ENCODE measurements at places on chromosomes 4 and X. TPM values are rescaled to one million over a fixed set of nuclear protein-coding genes. Genes with fewer than 3 reads are reported as not detected.

LINC00632 gene
- total RNA-seq, result 1.6 TPM

GRIA2 gene
- total RNA-seq, result not detected

SPIN2B gene
- total RNA-seq, result 19.7 TPM

DNA sequence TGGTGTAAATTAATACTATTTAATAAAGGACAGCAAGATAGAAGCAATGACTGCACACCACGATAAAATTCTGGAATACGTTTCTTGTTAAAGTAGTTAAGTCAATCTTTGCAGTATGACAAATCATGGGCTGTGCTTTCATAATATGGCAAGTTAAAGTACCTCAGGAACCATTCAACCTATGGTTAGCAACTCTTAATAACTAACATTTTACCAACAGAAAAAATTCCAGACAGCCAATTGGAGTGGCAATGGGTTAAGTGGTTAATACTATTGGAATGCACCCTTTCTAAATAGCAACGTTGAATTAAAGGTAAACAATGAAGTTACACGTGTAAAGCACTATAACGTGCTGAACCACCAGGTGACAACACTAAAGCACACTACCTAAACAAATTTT, 72.4 kb upstream of the ZCCHC13 start:
- no peaks in the 10 kb centered on the region for H3K27me3 ChIP-seq
- no peak overlapping the region for H3K27ac ChIP-seq
- no peaks in the 10 kb centered on the region for H3K36me3 ChIP-seq
- DNase-seq, result no peak

DNA sequence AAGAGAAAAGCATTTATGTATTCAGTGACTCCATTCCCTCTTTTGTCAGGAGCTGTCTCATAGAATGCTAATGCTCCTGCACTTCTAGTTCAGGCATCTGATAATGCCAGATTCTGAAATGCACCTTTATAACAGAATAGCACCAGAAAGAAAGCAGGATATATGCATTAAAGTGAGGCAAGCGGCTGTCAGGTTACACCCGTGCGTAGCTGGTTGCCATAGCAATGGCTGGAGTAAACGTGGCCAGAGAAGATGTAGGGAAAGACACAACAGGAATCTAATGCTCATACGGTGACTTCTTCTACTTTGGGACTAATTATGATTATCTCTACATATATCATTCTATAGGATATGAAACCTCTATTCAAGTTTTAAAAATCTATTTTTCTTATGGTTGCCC, 5.9 kb downstream of the EMCN start:
- DNase-seq, result no peak
- H3K27ac ChIP-seq, result no peak overlapping the region
- H3K4me1 ChIP-seq, result no peaks in the 10 kb centered on the region
- no peaks in the 10 kb centered on the region for H3K27me3 ChIP-seq

- H3K27me3 ChIP-seq, result no peaks in the 10 kb centered on the region
- DNase-seq, result no peak
- no peak overlapping the region for H3K4me3 ChIP-seq
- H3K4me1 ChIP-seq, result no peaks in the 10 kb centered on the region
- no peak overlapping the region for H3K27ac ChIP-seq
- H3K36me3 ChIP-seq, result no peaks in the 10 kb centered on the region
Observed at GRCh38 chrX:134525086-134525792, 65.3 kb downstream of the HPRT1 start.

GRCh38 chrX:69285401-69285877, 120.2 kb upstream of the PJA1 start:
- no peaks in the 10 kb centered on the region for H3K4me1 ChIP-seq
- no peaks in the 10 kb centered on the region for H3K36me3 ChIP-seq
- H3K27ac ChIP-seq, result no peak overlapping the region

- H3K27me3 ChIP-seq, result no peaks in the 10 kb centered on the region
- no peaks in the 10 kb centered on the region for H3K4me1 ChIP-seq
- no peak for DNase-seq
- no peaks in the 10 kb centered on the region for H3K36me3 ChIP-seq
Observed at GRCh38 chrX:136214551-136214950, 36.6 kb downstream of the MAP7D3 start.

DNA sequence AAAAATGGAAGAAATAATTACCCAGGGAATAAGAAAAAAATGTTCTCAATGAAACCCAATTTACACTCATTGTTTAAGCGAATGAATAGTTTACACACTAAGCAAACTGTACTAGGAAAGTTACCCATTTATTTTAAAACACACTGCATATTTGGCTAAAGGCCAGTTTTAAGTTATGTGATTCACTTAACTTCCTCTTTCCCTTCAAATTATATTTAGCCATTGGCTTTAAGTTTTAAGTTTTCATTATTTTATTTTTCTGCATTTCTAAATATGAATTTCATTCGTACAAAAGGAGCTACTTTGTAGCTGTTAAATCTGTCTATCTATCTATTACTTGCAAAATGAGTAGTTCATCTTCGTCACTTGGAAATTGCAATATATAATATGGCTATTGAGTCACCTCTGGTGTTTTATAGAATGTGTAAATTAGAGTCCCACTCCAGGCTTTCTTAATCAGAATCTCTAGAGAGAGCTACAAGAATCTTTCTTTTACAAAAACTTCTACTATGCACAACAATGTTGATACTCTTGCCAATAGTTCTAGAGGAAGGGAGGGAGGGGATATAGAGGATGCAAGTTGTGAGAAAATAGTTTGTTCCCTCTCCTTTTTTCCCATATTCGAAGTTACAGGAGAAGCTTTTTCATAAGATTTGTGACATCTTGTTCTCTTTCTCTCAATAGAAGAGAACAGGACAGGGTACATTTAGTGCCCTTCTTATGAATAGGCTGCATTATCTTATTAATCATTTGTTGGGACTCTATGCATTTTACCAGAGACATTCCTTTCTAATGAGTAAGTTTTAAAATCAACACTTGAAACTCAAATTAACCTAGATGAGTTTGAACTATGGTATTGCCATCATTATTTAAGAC, 41.8 kb downstream of the SULT1B1 start:
- H3K27me3 ChIP-seq, result no peaks in the 10 kb centered on the region
- H3K36me3 ChIP-seq, result no peaks in the 10 kb centered on the region
- H3K4me1 ChIP-seq, result no peaks in the 10 kb centered on the region
- H3K4me3 ChIP-seq, result no peak overlapping the region
- DNase-seq, result no peak
- no peak overlapping the region for H3K27ac ChIP-seq

GRCh38 chrX:150513544-150513943, 54.9 kb upstream of the MTM1 start:
- no peak overlapping the region for H3K27ac ChIP-seq
- H3K4me3 ChIP-seq, result no peak overlapping the region
- no peaks in the 10 kb centered on the region for H3K27me3 ChIP-seq
- no peaks in the 10 kb centered on the region for H3K36me3 ChIP-seq

DNA sequence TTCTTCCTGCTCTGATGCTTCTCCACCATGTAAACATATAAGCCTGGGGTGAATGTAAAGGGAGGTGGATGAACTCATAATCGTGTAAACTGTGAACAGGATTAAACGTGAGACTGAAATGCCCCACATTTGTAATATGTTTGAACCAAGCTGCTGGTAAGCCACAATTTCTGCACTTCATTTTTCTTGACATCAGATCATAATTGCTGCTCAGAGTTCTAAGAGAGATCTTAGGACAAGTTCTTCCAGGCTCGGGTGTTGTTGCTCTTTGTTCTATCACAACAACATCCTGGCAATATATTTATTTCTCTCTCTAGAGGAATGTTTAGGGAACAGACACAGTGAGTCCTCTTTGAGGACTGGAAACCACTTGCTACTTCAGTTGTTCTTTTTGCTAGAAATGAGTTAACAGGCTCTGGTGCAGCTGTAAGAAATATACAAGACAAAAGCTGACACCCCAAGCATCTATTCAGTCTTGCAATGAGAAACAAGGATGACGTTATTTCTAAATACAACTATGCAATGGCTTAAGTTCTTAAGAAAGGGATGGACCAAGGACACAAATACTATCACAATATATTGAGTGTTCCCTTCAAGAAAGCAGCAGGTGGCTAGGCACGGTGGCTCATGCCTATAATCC, 59.6 kb downstream of the LNX1 start:
- no peaks in the 10 kb centered on the region for H3K36me3 ChIP-seq
- H3K4me3 ChIP-seq, result no peak overlapping the region
- H3K4me1 ChIP-seq, result no peaks in the 10 kb centered on the region
- no peak for DNase-seq
- H3K27me3 ChIP-seq, result no peaks in the 10 kb centered on the region

- H3K36me3 ChIP-seq, result no peaks in the 10 kb centered on the region
- H3K27me3 ChIP-seq, result no peaks in the 10 kb centered on the region
- no peak overlapping the region for H3K27ac ChIP-seq
Observed at GRCh38 chr4:154998284-154998683, 210.2 kb upstream of the NPY2R start.

GRCh38 chr4:7014815-7015214, 28.4 kb upstream of the TADA2B start:
- no peaks in the 10 kb centered on the region for H3K27me3 ChIP-seq
- no peak for DNase-seq
- peaks cover 88% of the 10 kb centered on the region for H3K36me3 ChIP-seq
- no peaks in the 10 kb centered on the region for H3K4me1 ChIP-seq
- no peak overlapping the region for H3K27ac ChIP-seq

- H3K4me1 ChIP-seq, result no peaks in the 10 kb centered on the region
- no peaks in the 10 kb centered on the region for H3K27me3 ChIP-seq
- H3K27ac ChIP-seq, result no peak overlapping the region
- DNase-seq, result no peak
- H3K36me3 ChIP-seq, result no peaks in the 10 kb centered on the region
Observed at GRCh38 chr4:19381068-19381467, 870.6 kb upstream of the SLIT2 start.

DNA sequence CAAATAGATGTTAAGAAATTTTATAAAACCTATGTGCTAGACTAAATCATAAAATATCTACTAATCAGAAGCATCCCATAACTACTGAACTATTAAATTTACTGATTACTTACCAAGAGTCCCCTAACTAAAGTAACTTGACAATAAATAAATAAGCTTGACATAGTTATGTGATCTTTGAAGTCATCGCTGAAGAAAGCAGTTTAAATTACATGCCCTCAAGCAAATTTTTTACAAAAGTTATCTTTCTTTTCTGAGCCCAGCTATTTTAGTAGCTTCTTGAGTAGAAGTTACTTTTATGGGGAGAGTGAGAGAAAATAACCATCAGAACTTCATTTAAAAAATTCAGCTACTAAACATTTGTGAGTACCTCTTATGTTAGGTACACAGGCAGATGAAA, 150.9 kb upstream of the FAM241A start:
- DNase-seq, result no peak
- no peak overlapping the region for H3K27ac ChIP-seq
- no peaks in the 10 kb centered on the region for H3K4me1 ChIP-seq
- no peak overlapping the region for H3K4me3 ChIP-seq
- H3K36me3 ChIP-seq, result no peaks in the 10 kb centered on the region

GRCh38 chrX:10381193-10381592, 224.4 kb downstream of the CLCN4 start:
- no peak overlapping the region for H3K27ac ChIP-seq
- no peak overlapping the region for H3K4me3 ChIP-seq
- H3K36me3 ChIP-seq, result no peaks in the 10 kb centered on the region
- DNase-seq, result no peak

DNA sequence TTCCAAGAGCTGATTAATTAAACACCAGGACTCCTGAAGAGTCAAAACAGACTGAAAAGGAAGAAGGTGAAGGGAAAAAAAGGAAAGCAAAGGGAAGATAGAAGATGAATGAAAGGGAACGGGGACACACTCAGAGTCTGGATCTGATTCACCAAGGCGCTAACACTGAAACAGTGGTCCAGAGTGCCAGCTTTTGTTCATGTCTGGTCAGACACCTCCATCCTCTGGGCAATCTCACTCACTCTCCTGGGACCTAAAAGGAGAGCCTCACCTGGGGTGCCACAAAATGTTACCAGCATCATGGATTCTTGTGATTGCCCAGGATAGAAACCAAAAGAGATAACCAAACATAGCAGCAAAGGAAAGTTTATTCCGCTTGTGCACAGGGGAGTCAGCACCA, 120.3 kb upstream of the AFF2 start:
- peak overlapping the region; percentile 58 for H3K27ac ChIP-seq
- H3K4me3 ChIP-seq, result peak overlapping the region; percentile 36
- peaks cover 20% of the 10 kb centered on the region for H3K4me1 ChIP-seq
- DNase-seq, result no peak
- no peaks in the 10 kb centered on the region for H3K36me3 ChIP-seq
- no peaks in the 10 kb centered on the region for H3K27me3 ChIP-seq

GRCh38 chr4:56370377-56370776, 16.9 kb downstream of the AASDH start:
- H3K4me1 ChIP-seq, result no peaks in the 10 kb centered on the region
- H3K27me3 ChIP-seq, result no peaks in the 10 kb centered on the region
- no peak overlapping the region for H3K27ac ChIP-seq
- H3K4me3 ChIP-seq, result no peak overlapping the region
- H3K36me3 ChIP-seq, result no peaks in the 10 kb centered on the region

GRCh38 chr4:5805270-5805669, 87.6 kb downstream of the CRMP1 start:
- no peak for DNase-seq
- H3K27ac ChIP-seq, result no peak overlapping the region
- no peaks in the 10 kb centered on the region for H3K36me3 ChIP-seq
- H3K27me3 ChIP-seq, result no peaks in the 10 kb centered on the region
- no peaks in the 10 kb centered on the region for H3K4me1 ChIP-seq
- H3K4me3 ChIP-seq, result no peak overlapping the region
